ENCODE measurements at places on chromosomes 2 and 18.

DNA sequence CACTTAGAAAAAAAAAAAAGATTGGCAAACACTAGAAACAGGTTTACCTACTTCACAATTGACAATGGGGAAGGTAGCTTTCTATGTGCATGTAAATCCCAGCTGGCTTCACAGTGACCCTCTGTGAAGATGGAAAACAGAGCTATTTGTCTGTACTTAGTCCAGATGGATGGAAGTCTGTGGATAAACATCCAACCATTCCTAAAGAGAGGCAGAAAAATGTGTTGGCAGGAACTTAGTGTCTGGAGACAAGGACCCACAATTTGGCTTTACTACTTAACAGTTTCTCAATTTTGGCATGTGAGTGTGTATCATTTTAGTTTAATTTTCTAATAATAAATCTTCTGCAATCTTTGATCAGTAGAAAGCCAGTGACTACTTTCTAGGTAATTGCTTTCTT lies 154.4 kb downstream of the RAD51AP2 start:
- no peak for DNase-seq

- peak; percentile 71 for DNase-seq
These were observed 3.2 kb downstream of the MARS2 start for GRCh38 chr2:197708331-197708730.

DNA sequence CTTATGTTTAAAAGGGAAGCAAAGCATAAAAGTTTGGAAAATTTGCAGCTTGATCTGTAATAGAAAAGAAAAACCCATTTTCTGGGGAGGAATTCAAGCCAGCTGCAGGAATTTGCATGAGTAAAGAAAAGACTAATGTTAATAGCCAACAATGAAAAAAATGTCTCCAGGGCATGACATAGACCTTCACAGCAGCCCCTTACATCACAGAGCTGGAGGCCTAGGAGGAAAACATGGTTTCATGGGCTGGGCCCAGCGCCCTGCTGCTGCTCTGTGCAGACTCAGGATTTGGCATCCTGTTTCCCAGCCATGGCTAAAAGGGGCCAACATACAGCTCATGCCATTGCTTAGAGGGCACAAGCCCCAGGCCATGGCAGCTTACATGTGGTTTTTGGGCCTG lies 411.6 kb upstream of the MC4R start:
- DNase-seq, result no peak

- no peak for DNase-seq
These were observed 424.8 kb downstream of the HRH4 start for GRCh38 chr18:24885276-24885675.

DNA sequence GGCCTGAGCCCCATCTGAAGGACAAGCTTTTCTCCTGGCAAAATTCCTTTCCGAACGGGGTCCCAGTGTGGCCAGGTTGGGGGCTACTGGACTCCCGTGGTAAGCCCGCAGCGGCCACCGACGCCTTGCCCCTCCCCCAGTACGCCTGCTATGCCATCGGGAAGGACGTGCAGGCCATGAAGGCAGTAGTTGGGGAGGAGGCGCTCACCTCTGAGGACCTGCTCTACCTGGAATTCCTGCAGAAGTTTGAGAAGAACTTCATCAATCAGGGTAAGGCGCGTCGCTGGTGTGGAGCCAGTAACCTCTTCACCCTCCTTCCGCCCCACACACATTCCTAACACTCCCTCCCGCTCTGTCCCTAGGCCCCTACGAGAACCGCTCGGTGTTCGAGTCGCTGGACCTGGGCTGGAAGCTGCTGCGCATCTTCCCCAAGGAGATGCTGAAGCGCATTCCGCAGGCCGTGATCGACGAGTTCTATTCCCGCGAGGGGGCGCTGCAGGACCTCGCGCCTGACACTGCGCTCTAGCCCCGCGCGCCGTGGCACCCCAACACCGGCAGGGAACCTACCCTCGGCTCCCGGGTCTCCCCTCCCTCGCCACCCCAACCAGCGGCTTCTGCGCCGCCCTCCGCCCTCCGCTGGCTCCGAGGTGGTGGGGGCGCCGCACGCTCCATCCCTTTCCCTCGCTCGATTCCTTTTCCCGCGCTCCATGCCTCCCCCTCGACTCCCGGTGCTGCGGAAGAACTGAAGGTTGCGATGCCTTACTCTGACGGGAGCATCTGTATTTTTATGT lies 13.6 kb upstream of the ANKRD53 start:
- peak; percentile 91 for DNase-seq

GRCh38 chr2:230864122-230864604 lies 579 bp upstream of the ITM2C start:
- no peak for DNase-seq

- peak; percentile 75 for DNase-seq
These were observed 32.8 kb downstream of the SRBD1 start for GRCh38 chr2:45578056-45578843.

- no peak for DNase-seq
These were observed 58.9 kb downstream of the SLC35F5 start for GRCh38 chr2:113697516-113697915.

DNA sequence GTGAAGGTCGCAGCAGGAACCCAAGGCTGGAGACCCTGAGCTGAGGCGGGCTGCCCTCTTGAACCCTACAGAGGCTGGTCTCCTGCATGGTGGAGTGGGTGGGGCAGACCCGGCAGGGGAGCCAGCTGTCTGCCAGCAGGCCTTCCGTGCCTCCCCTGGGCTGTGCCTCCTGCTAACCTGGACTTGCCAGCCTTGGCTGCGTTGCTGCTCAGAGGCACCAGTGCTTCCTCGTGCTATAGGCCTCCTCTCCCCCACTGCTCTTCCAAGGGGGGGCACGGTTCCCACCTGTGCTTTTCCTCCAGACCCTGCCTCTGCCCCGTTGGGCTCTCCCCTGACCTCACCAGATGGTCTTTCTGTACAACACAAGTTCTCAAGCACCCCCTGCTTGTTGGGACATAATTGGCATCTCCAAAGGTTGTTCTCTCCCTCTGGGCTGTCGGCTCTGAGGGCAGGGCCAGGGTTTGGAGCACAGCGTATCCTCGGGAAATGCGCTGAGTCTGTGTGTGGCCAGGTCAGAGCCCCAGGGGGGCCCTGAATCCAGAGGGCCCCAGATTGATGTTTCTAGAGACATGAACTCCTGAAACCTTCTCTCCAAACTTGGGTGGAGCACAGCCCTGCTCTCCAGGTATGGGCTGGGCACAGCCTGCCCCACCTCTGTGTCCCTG lies 6.7 kb downstream of the ARHGEF4 start:
- no peak for DNase-seq

DNA sequence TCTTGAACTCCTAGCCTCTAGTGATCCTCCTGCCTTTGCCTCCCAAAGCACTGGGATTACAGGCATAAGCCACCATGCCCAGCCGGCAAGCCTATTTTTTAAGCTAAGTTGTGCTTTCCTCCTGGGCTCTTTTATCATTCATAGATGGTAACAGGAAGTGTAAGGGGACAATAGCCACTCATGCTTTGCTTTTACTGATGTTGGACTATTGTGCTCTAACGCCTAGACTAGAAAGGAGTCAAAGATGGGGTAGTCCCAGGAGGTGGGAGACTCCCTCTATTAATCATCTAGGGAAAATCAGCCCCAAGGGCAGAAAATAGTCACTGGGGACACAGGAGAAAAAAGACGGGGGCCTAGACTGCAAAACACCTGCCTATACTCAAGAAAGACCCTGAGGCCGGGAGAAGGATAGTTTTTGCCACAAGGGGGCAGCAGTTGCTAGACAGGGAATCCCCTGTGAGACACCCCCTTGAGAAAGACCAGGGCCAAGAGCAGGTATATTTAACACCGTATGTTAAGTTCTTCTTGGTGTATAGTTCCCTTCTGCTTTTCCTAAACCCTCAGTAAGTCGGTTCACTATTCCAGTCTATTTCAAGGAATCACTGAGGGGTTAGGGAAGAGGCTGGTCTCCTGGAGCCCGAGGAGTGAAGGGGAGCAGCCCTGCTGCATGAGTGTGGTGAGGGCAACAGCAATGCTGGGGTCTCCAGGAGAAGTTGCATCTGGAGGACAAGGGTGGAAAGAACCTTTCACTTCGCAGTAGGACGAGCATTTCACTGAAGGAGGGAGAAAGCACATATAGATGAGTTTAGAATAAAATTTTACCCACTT lies 2.1 kb upstream of the CXCR1 start:
- peak; percentile 54 for DNase-seq

- no peak for DNase-seq
These were observed 135.6 kb downstream of the SMAD7 start for GRCh38 chr18:48815179-48815515.

- no peak for DNase-seq
These were observed 133.5 kb upstream of the UBE2E3 start for GRCh38 chr2:180846756-180847472.

GRCh38 chr18:22703883-22704585 lies 229.1 kb upstream of the RBBP8 start:
- DNase-seq, result peak; percentile 66

DNA sequence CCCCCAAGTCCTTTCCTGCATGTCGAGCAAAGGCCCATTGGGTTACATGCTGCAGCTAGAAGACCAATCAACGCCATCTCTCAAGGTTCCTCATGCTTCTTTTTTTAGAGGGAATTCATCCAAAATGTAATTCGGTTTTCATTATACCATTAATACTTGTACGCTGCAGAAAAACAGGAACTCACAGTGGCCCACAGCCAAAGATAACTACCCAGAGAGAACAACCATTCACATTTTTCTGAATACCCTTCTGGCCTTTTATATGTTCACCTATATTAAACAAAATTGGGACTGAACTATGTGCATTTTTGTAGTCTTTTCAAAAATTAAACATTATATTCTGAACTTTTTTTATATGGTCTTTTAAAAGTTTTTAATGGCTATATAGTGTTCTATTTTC lies 25.8 kb downstream of the FARP2 start:
- DNase-seq, result no peak

DNA sequence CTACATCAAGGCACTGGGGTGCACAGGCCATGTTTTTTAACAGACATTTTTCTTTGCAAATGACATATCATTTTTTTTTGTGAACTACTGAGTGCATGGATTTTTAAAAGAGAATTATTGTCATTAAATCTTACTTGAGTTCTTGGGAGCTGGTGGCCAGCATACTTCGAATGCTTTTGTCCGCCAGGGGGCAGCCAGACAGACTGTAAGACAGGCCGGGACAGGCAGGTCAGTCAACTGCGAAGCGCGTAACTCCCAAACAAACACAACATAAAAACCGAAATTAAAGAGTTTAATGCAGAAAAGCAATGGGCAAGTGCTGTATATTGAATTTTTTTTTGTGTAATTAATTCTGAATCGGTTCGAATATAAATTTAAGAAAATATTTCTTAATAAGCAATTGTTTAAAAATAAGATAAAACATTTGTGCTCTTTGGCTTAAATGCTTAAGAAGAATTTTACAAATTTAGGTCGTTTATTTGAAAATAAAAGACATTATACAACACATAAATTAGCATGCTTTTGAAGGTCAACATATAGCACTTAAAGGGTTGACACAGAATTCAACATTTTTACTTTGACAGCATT lies 142.2 kb upstream of the PXDN start:
- DNase-seq, result peak; percentile 55

- DNase-seq, result no peak
These were observed 29.8 kb downstream of the ADD2 start for GRCh38 chr2:70738159-70738558.

DNA sequence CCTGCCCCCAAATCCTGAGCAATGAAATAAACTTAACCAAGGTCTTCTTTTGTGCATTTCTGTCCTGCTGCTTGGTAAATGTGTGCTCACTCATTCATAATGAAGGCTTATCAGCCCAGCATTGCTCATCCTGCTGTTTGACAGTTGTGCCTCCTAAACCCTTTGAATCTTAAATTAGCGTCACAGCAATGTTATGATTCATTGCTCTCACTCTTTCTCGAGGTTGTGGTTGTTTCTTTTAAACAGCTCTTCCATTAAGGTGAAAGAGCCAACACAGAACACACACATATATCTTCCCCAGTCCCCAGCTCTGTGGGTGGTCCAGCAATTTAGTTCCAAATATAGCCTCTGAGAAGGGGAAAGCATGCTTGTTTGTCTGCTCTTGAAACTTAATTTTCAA lies 84.0 kb downstream of the EVA1A start:
- DNase-seq, result peak; percentile 14

DNA sequence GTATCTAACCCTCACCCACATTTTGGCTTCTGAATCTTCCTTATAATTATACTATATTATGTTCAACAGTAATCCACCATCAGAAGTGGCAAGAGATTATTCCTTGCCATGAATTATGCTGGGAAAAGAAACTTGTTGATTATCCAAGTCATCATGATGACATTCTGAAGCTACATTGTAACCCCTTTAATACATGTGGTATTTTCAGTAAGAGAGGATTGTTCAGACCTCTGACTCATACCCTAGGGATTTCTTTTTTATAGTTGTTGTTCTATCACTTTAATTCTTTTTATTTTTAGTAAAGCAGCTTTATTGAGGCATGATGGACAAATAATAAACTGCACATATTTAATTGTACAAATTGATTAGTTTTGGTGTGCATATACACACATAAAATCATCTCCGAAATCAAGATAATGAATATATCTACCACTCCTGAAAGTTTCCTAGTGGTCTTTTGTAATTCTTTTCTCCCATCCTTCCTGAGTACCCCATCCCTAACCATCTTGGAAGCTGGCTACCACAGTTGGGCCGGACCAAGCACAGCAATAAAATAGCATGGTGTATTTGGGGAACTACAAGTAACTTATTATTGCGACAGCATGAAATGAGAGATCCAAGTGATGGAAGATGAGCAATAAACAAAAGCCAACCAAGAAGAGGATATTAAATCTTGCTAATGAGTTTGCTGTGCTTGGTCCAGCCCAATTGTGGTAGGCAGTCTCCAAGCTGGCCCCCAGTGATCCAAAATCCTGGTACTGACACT lies 159.9 kb downstream of the BARD1 start:
- peak; percentile 65 for DNase-seq

- no peak for DNase-seq
These were observed 543.7 kb downstream of the SUCLG1 start for GRCh38 chr2:83915381-83915780.

GRCh38 chr2:11585071-11585470 lies 51.2 kb downstream of the GREB1 start:
- DNase-seq, result no peak

DNA sequence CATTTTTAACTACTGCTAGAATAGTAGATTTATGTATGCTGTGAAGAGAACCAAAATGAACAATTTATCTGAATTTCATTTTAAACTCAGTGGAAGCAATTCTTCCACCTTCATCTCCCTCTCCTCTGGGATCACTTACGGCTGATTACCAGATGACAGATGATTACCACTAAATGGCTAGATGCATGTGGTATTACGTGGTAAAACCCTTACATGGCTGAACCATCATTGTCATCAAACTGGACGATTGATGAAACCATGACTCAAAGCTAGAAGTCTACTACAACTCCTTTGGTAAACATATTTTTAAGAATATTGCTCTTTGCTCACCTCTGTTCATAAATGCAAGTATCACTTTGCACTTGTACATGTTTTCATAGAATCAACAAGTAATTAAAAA lies 48.5 kb upstream of the DOCK10 start:
- no peak for DNase-seq
